ENCODE measurements at places on chromosomes 5 and 9. TPM values are rescaled to one million over a fixed set of nuclear protein-coding genes. Genes with fewer than 3 reads are reported as not detected.

DNA sequence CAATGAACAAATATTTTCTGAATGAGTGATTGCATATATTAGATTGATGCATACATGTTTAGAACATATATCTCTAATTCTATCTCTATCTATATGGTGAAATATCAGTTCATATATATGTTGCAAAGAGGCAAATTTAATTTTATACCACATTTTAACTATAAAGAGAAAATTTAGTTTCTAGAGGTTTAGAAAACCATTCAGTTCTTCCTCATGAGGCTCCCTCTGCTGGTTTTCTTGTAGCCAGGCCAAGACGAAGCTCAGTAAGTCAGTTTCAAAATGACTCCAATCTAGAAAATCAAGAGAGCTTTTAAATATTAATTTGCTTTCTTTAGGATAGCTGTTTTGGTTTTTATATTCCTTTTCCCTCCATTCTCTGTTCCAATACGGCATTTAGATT, 312.1 kb downstream of the TMEM232 start:
- H3K4me3 ChIP-seq, result no peak overlapping the region
- H3K27ac ChIP-seq, result no peak overlapping the region
- DNase-seq, result peak; percentile 6
- H3K4me1 ChIP-seq, result no peaks in the 10 kb centered on the region
- no peaks in the 10 kb centered on the region for H3K36me3 ChIP-seq

- DNase-seq, result no peak
- no peak overlapping the region for H3K4me3 ChIP-seq
- no peak overlapping the region for H3K27ac ChIP-seq
- peaks cover 49% of the 10 kb centered on the region for H3K4me1 ChIP-seq
- no peaks in the 10 kb centered on the region for H3K27me3 ChIP-seq
These were observed 658.6 kb downstream of the NR2F1-AS1 start for GRCh38 chr5:92922231-92922967.

DNA sequence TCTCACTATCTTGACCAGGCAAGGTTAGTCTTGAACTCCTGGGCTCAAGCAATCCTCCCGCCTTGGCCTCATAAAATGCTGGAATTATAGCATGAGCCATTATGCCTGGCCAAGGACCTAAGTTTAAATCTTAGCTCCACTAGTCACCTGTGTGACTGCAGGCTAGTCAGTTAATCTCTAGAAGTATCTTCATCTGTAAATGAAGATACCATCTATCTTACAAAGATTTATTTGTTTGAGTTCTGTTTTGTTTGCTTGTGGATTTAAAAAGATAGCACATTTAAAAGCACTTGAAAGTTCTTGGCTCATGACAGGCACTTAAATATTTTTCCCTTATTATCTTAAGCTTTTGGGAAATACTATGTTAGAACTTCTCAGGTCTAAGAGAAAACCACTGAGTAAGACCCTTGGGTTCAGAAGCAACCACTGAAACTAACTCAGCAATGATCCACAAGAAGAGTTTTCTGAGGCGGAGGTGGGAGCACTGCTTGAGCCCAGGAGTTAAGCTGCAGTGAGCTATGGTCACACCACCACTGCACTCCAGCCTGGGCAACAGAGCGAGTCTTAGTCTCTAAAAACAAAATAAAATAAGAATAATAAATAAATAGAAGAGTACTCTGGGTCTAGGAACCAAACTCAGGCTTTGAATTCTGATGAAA, 19.1 kb downstream of the TMEM245 start:
- H3K27me3 ChIP-seq, result no peaks in the 10 kb centered on the region
- H3K4me3 ChIP-seq, result peak overlapping the region; percentile 31
- H3K36me3 ChIP-seq, result peaks cover 13% of the 10 kb centered on the region
- peaks cover 43% of the 10 kb centered on the region for H3K4me1 ChIP-seq
- no peak for DNase-seq
- peak overlapping the region; percentile 85 for H3K27ac ChIP-seq

DNA sequence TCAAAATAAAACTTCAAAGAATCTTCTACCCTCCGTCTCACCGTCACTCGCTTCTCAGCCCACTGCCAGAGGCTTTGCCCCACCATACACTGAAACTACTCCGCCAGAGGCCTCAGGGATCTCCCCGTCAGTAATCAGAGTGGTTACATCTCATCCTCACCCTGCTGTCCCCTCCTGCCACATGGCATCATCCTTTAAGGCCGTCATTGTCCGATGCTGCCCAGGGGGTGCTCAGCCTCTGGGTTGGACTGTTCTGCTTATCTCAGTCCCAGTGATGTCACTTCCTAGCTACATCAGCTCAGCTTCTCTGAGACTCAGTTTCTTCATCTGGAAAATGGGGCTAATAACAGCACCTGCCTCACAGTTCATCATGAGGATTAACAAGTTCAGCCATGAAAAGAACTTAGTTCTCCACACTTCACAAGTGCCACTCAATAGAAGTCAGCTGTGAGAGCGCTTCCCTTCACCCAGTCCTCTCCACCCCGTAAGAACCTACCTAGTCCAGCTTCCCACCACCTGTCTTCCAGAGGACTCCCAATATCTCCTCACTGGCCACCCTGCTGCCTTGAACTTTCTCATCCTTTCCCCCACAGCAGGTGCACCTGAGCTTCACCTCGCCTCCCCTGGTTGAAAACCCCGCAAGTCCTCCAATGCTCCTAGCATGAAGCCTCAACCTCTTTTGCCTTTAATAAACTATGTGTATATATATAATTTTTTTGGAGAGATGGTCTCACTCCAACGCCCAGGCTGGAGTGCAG, 2.8 kb upstream of the IL3 start:
- no peak for DNase-seq
- H3K27me3 ChIP-seq, result peaks cover 51% of the 10 kb centered on the region
- no peak overlapping the region for H3K4me3 ChIP-seq
- H3K4me1 ChIP-seq, result no peaks in the 10 kb centered on the region
- no peak overlapping the region for H3K27ac ChIP-seq
- H3K36me3 ChIP-seq, result no peaks in the 10 kb centered on the region

DNA sequence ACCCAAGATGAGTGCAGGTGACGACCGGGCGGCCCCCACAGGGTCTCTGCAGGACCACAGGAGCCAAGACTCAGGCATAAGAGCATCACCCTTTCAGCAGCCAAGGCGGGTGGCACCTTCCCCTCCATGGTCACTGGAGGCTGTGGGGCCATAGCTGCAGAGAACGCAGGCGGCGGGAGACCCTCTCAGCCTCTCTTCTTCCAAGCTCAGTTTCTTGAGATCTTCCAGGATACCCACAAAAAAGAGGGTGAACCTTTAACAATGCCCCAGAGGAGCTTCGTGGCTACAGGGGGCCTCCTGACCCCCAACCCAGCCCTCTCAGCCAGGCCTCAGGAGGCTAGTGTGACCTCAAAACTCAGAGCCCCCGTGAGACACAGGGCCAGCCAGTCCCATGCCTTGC, 5.8 kb upstream of the TBC1D9B start:
- H3K4me1 ChIP-seq, result peaks cover 11% of the 10 kb centered on the region
- no peak overlapping the region for H3K27ac ChIP-seq
- H3K4me3 ChIP-seq, result no peak overlapping the region
- peaks cover under 1% of the 10 kb centered on the region for H3K36me3 ChIP-seq
- H3K27me3 ChIP-seq, result peaks cover 25% of the 10 kb centered on the region
- no peak for DNase-seq

DNA sequence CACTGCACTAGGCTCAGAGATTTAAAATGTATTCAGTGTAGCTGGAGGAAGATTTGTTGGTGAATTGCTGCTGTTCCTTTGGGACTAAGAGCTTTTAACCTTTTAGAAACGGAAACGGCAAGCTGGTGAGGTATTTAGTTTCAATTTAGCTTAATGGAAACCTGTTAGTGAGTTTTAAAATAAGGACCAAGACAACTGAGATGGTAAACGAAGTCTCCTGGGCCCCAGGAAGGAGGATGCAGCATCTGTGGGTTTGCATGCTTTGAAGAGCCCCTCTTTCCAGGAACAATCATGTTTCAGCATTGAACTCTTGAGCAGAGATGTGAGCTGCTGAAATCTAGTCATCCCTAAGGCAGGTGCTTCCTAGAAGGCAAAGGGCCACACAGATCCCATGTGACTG, 16.5 kb downstream of the DNAI1 start:
- H3K4me1 ChIP-seq, result no peaks in the 10 kb centered on the region
- H3K4me3 ChIP-seq, result no peak overlapping the region
- no peak overlapping the region for H3K27ac ChIP-seq

DNA sequence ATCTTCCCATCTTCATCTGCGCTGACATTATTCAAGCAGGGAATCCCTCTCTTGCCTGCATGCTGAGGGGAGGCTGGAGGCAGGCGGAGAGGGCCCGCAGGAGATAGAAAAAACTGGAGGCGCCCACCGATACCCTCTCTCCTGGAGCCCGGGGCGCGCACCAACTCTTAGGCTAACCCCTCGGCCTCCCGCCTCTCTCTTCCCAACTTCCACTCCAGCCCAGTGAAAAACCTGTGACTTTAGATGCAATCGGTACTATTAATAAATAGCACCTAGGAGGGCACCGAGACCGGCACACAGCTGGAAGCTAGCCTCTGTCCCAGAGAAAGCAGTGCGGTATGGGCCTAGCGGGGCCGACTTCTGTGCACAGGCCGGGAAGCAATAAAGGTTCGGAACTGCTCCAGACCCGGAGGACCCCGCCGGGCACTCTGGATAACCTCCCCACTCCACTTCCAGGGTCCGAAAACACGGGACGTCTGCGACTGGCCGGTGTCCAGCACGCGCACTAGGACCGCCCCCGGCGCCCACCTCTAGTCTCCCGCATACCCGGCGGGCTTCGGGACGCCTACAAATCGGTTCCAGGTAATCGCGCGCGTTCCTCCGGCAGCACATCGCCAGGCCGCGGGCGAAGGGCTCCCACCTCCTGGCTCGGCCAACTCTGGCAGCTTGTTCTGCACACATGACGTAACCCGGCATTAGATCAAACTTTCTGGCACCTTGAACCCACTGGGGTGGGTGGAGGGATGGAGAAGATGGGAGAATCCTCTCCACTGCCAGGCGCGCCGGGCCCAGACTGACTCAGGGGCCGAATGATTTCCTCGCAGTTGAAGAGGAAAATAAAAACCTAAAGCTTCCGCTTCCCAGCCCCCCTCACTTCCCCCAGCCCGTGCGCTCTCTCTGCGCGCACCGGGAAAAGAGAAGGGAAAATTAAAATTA, 1.4 kb downstream of the EFNA5 start:
- peak overlapping the region; percentile 94 for H3K4me3 ChIP-seq
- H3K27ac ChIP-seq, result peak overlapping the region; percentile 89
- peaks cover 90% of the 10 kb centered on the region for H3K36me3 ChIP-seq
- peaks cover 20% of the 10 kb centered on the region for H3K4me1 ChIP-seq
- DNase-seq, result peak; percentile 30
- no peaks in the 10 kb centered on the region for H3K27me3 ChIP-seq

DNA sequence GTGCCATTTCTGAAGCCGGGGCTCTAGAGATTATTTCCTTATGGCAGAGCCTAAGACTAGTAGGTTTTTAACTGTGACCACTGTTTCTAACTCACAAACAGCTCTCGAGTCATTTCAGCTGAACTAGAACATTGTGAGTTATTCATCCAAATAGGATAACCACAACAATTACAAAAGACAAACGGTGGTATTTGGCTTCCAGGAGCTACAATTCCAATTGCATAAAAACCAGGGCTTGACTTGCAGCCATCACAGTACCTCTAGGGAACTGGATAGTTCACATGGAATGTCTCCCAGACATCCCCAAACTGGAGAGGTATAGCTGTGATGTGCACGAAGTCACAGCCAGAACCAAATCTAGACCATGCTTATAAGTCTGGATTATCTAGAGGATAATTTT, 224.8 kb downstream of the FAM114A2 start:
- no peak overlapping the region for H3K27ac ChIP-seq
- peaks cover 47% of the 10 kb centered on the region for H3K27me3 ChIP-seq
- no peaks in the 10 kb centered on the region for H3K36me3 ChIP-seq
- DNase-seq, result no peak

GRCh38 chr9:14248149-14248548, 65.8 kb downstream of the NFIB start:
- peaks cover 41% of the 10 kb centered on the region for H3K4me1 ChIP-seq
- peaks cover 19% of the 10 kb centered on the region for H3K36me3 ChIP-seq
- H3K4me3 ChIP-seq, result no peak overlapping the region
- DNase-seq, result no peak
- H3K27ac ChIP-seq, result no peak overlapping the region

DNA sequence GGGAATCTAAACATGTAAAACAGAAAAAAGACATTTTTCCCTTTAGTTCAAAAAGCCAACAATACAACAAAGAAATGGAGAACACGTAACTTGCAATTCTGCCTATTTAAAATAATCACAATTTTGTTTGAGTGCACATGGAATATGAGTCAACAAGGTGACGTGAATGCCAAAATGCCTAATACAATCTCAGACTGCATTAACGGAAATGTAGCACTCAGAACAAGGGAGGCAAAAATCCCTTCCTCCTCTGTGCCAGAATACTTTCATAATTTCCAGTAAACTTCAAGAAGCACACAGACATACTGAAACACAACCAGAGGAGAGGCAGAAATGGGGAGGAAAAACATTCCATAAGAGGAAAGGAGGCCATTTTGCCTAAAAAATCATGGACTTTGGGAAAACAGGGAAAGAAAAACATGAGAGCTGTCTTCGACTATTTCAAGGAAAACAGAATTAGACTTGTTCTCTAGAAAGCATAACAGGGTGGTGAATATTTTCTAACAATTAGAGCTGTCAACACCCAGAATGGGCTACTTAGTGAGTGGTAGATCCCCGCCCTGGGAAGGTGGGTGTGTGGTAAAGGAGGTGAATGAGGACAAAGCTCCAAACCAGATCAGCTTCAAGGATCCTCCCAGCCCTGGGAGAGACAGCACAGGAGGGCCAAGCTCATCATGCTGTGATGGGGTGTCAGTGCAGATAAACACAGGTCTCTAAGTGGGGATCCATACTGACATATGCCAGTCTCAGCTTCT, 48.2 kb downstream of the ABCA1 start:
- no peak overlapping the region for H3K27ac ChIP-seq
- H3K36me3 ChIP-seq, result no peaks in the 10 kb centered on the region
- H3K4me3 ChIP-seq, result no peak overlapping the region
- no peak for DNase-seq
- no peaks in the 10 kb centered on the region for H3K27me3 ChIP-seq
- no peaks in the 10 kb centered on the region for H3K4me1 ChIP-seq

- no peaks in the 10 kb centered on the region for H3K27me3 ChIP-seq
- no peak for DNase-seq
- H3K4me1 ChIP-seq, result peaks cover 13% of the 10 kb centered on the region
- H3K27ac ChIP-seq, result no peak overlapping the region
- H3K36me3 ChIP-seq, result peaks cover 5% of the 10 kb centered on the region
These were observed 141.5 kb downstream of the KDM4C start for GRCh38 chr9:6899274-6899673.

- no peaks in the 10 kb centered on the region for H3K4me1 ChIP-seq
- no peaks in the 10 kb centered on the region for H3K36me3 ChIP-seq
- no peak overlapping the region for H3K4me3 ChIP-seq
- H3K27ac ChIP-seq, result no peak overlapping the region
These were observed 1164.5 kb downstream of the CDH12 start for GRCh38 chr5:21688655-21689054.

GRCh38 chr5:55823151-55823796, 27.9 kb upstream of the IL31RA start:
- no peak for DNase-seq
- no peaks in the 10 kb centered on the region for H3K27me3 ChIP-seq
- no peak overlapping the region for H3K4me3 ChIP-seq
- no peak overlapping the region for H3K27ac ChIP-seq
- no peaks in the 10 kb centered on the region for H3K4me1 ChIP-seq
- peaks cover 6% of the 10 kb centered on the region for H3K36me3 ChIP-seq

Gene CARTPT
- total RNA-seq, result not detected

Gene UHRF2
- 38.8 TPM for total RNA-seq

Gene DOCK2
- total RNA-seq, result not detected

Gene PRLR
- total RNA-seq, result 1.2 TPM

Gene AQP7
- total RNA-seq, result 1.2 TPM

Gene IL9
- not detected for total RNA-seq

Gene ALDOB
- 7.1 TPM for total RNA-seq

Gene KCNIP1
- total RNA-seq, result not detected

Gene FST
- total RNA-seq, result 19.6 TPM

Gene ADRA1B
- 10.9 TPM for total RNA-seq

Gene ADGRV1
- total RNA-seq, result 3.5 TPM

Gene RANBP17
- total RNA-seq, result 117 TPM

Gene PRRC1
- total RNA-seq, result 80.5 TPM
